ENCODE measurements at places on chromosomes 4 and X. TPM values are rescaled to one million over a fixed set of nuclear protein-coding genes. Genes with fewer than 3 reads are reported as not detected.

Gene PLP1
- not detected for total RNA-seq

Gene MAGEB1
- not detected for total RNA-seq

Gene CXorf49
- not detected for total RNA-seq

Gene PCDH10
- total RNA-seq: 0.09 TPM

Gene AR
- 4.1 TPM for total RNA-seq

Gene GAGE13
- total RNA-seq: not detected

Gene SEC24B
- 19.1 TPM for total RNA-seq

Data from A549 treated with DMSO at 1 μM for 4 hours (cell line).